Suppressor macrophage treated with lipopolysaccharide for 4 hours (primary cell): ENCODE measurements at places on chromosomes 13 and 19.

DNA sequence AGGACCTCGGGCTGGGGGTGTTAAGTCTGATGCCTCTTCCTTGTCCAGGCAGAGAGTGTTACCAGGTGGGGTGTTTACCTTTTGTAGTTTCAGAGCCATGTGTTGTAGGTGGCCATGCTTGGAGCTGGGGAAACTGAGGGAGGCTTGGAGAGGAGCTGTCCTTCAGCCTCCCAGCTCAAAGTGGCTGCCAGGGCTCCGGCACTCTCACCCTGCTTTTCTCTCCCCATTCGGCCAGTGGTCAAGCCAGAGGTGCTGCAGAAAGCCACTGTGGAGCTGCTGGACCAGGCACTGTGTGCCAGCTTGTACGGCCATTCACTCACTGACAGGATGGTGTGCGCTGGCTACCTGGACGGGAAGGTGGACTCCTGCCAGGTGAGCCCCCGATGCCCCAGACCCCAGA lies 17.4 kb downstream of the TIMM13 start:
- DNase-seq: no peak

DNA sequence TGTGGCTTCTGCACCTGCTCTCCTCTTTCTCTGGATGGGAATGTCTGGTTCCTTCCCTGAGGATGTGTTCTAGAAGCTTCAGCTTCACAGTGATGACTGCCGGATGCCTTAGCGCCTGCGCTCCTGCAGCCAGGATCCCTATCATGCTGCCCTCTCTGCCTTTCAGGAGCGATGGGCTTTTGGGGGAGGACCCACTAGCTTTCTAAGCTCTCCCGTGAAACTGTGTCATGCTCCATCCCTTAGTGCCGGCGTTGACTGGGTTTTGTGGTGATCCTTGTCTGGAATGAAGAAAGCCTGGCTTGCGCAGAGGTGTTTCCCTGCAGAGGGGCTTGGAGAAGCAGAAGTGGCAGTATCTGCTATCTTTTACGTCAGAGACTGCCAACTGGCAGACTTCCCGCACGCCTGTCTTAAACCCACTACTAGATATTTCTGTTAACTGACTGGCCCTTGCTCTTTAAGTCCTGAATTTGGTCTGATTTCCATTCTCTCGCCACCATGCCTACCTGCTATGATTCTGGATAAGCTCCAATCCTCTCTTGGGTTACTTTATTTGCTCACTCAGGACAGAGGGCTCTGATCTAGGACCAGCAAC lies 3.8 kb upstream of the KMT2B start:
- DNase-seq: no peak

GRCh38 chr19:50340331-50340730 lies 11.2 kb upstream of the KCNC3 start:
- DNase-seq: no peak

GRCh38 chr19:12111943-12112637 lies 28.1 kb downstream of the ZNF20 start:
- DNase-seq: no peak

DNA sequence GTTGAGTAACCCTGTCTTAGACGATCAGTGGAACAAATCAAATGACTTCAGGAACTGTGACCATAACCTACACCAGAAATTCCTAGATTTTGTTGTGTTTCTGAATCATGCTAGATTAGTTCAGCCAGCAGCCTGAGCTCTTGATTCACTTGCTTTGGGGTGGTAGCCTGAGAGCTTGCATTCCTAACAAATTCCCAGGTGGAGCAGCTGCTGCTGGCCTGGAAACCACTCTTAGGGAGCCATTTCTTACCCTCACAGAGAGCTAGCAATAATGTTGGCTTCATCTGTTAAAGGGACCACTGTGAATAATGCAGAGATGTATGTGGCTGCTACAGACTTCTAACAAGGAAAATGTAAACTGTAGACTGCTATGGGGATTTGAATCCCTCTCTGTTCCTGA lies 388.1 kb upstream of the PRR20A start:
- DNase-seq: no peak

DNA sequence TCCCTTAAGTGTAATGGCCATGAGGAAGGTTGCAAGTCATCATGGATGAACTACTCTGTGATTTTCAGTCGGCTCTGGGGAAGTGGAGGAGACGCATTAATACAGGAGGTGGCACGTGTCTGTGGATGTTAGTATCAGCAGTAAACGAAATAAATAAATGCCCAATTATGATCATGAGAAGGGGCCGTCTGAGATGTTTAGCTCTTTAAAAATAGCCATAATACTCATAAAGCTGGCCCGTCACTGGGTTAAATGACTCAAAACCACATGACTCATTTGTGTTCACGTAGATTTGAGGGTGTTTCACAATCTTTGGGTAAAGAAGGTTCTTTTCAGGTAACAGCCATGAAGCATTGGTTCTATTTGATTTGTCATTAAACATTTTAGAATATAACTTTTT lies 620.6 kb downstream of the GPC6 start:
- no peak for DNase-seq

DNA sequence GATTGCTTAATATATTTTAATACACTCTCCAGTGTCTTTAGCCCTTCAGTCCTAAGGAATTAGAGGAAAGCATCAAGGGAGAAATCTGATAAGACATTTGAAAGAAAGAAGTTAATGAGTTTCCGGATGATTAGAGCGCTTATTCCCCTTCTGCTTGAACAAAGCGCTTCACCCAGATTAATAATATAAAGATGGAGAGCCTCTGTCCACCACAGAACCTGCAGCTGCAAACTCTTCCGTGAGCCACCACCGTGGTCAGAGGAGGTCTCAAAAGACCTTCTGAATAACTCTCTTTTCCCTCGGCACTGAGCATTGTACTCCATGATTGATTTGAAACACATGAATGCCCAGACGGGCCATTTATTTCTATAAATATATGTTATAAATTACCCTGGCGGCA lies 14.2 kb upstream of the TUBGCP3 start:
- DNase-seq: no peak

DNA sequence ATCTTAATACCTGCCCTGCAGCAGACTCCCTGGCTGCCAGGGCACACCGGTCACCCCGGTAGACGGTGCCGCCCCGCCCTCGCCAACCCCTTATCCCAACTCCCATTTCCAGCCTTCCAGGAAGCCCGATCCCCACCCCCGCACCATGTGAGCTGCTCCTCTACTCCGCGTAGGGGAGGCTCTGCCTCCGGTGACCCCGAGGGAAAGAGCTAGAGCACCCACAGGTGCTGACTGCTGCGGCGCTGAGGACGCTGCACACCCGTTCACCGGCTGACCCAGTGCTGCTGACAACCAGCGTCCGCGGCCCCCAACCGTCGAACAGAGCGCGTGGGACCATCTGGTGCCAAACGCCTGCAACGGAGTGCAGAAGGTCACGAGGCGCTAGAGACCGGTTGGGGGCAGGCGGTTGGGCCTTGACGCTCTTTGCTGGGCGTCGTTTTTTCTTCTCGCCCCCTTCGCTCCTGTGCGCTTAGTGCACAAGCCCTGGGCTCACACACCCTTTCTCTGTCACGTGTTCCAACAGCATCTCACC lies 59.6 kb upstream of the ZNF599 start:
- no peak for DNase-seq

- peak; percentile 8 for DNase-seq
These were observed 137.5 kb downstream of the TNFRSF19 start for GRCh38 chr13:23707674-23708073.

DNA sequence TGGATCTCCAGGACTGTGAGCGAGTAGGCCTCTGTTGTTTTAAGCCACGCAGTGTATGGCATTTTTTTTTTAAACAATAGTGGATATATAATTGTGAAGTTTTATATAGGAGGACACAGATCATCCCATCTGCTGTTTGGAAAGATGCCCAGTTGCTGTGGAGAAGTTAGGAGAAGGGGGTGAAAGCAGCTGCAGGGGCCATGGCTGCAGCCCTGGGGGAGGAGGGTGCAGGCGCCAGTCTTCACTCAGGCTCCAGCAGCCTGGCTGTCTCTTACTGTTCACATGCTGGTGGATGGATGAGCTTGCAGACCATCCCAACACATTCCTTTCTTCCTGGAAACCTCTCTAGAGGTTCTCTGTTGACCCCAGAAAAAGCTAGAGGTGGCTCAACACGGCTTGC lies 242.3 kb downstream of the TEX29 start:
- DNase-seq: no peak

DNA sequence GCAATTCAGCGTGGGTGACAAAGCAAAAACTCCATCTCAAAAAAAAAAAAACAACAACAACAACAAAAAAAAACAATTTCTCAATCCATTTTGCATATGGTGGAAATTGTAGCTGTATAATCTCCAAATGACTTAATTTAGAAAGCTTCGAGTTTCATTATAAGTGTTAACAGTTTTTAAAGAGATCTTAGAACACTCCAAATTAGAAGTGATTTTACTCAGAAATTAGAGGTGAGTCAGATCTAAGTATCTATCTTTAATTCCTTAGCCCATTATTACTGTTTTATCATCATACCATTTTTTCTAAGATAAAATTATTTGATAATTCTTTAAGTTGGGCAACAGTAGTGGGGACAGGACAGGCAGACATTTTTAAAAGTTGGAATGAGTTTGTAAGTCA lies 60.5 kb downstream of the ZMYM2 start:
- DNase-seq: no peak

GRCh38 chr13:99288089-99288488 lies 19.1 kb downstream of the GPR183 start:
- peak; percentile 74 for DNase-seq

- no peak for DNase-seq
These were observed 4.8 kb downstream of the PRMT1 start for GRCh38 chr19:49681830-49682229.

DNA sequence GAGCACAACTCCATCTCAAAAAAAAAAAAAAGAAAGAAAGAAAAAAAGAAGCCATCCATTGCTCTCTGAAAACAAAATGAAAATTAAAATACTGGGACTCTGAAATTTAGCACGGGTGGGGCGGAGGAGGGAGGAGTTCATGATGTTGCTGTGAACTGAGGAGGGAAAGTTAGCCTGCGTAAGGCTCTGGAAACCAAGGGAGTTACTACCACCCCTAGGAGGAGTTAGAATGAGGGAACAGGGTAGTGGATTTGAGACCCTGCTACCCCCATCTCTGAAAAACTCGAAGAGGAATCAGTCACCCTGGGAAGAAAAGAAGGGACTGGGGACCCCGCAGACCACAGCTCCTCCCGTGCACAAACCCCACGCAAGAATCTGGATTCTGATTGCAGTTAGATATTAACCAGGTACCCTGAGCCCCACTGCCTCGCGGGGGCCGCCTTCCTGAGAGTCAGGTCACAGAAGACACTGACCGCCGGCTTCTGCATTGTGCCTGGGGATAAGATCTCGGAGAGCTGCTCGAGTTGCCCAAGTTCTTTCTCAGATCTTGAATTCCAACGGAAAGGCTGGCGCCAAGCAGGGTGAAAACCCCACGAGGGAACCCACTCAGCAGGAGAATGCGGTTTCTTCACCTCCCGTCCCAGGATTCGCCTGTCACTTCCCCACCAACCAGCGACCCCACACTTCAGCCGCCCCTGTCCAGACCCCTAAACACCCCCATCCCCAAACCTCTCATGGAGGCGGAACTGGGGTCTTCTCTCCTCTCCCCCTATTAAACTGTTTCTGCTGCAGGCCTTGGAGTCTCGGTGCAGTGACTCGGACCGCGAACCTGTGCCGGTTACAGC lies 870 bp downstream of the ZNF442 start:
- DNase-seq: peak; percentile 9

DNA sequence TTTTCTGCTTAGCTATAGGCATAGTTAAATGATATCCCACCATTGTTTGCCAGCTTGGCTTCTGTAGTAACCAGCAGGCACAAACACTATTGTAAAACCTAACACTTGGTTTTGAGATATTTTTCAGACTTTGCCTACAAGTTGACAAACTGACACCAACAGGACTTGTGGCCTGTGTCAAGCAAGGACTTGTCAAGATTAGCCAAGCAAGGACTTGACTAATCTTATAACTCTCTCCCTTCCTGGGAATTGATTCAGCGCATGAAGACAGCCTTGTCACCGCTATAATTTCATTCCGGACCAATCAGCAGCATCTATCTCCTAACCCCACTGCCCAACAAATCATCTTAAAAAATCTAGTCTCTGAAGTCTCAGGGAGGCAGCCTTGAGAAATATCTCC lies 72.7 kb upstream of the SLITRK1 start:
- no peak for DNase-seq

GRCh38 chr19:49132974-49133609 lies 13.7 kb downstream of the PPFIA3 start:
- DNase-seq: no peak
